ENCODE measurements at places on chromosomes 5 and 9. TPM values are rescaled to one million over a fixed set of nuclear protein-coding genes. Genes with fewer than 3 reads are reported as not detected.

DNA sequence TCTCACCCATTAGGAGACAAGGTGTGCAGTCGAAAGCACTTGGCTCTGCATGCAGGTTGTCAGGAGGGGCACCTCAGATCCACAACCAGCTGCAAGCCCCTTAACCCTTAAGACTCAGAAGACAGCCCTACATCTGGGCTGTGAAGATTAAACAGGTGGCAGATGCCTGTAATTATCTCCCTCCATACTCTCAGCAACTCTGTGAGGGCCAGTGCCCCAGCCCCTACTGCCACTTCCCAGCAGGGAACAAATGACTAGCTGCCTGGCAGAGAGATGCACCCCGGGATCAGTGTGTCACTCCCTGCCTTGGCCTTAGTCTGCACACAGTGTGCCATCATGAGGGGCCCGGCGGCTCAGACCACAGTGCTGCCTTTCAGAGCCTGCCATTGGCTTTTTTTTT is 42.0 kb downstream of the CRB2 start:
- no peak for DNase-seq

The C8G gene
- total RNA-seq: 10.4 TPM

DNA sequence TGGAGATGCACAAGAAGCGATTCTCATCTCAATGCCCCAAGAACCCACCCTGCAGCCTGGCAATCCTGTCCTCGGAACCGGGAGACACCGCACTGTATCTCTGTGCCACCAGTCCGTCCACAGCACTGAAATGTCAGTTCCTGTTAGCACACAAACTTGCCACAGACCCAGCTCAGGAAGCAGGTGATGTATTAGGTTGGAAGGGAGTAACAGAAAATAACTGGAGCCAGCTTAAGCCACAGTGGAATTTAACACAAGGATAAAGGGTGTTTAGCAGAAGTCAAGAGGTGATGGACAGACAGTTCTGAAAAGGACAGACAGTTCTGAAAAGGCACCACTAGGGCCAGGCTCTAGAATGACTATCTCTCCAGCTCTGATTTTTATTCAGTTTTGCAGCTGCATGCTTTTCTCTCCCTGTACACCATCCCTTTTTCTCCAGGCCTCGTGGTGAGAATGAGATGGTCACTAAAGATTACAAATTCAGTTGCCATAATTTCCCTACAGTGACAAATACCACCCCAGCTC is 114.4 kb downstream of the ANKRD18B start:
- no peak for DNase-seq

- DNase-seq: no peak
Measured at GRCh38 chr5:152314196-152314829, 90.8 kb downstream of the NMUR2 start.

Data from mucosa of descending colon (tissue), 3 donors.